Dermis microvascular lymphatic vessel endothelial cell (primary cell): ENCODE measurements at places on chromosomes 5 and 9. TPM values are rescaled to one million over a fixed set of nuclear protein-coding genes. Genes with fewer than 3 reads are reported as not detected.

OTP gene
- not detected in 2 replicates for total RNA-seq

LURAP1L gene
- 2.5 and 2.6 TPM in 2 replicates for total RNA-seq

TMEM252 gene
- total RNA-seq, result 0.13 TPM in 1 of 2 replicates, not detected in the other

FAM169A gene
- 3.9 TPM in 2 replicates for total RNA-seq

- DNase-seq, result no peak
Observed at GRCh38 chr9:92671323-92671722, 1.4 kb upstream of the IPPK start.

- DNase-seq, result no peak
Observed at GRCh38 chr5:170021506-170021905, 41.2 kb upstream of the INSYN2B start.
